KBM-7 (cell line): ENCODE measurements at places on chromosomes 12 and 14.

GRCh38 chr12:26744697-26745440 is 88.1 kb downstream of the ITPR2 start:
- DNase-seq = no peak

DNA sequence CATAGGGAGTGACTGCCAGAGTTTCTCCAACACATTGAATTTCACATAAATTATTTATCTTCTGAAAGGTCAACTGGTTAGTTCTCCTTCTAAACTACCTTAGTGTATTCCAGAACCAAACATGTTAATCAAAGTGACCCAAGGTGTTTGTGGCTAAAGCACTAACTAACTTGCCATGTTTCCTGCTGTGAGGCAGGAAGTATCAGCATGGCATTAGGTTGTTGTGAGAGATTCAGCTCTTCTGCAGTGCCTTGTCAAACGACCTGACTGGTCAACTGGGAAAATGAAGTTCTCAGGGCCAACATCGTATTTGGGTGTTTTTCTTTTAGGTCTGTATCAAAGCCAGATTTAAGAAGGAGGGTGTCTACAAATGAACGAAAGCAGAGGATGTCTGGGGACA is 448.1 kb downstream of the APAF1 start:
- DNase-seq = no peak

DNA sequence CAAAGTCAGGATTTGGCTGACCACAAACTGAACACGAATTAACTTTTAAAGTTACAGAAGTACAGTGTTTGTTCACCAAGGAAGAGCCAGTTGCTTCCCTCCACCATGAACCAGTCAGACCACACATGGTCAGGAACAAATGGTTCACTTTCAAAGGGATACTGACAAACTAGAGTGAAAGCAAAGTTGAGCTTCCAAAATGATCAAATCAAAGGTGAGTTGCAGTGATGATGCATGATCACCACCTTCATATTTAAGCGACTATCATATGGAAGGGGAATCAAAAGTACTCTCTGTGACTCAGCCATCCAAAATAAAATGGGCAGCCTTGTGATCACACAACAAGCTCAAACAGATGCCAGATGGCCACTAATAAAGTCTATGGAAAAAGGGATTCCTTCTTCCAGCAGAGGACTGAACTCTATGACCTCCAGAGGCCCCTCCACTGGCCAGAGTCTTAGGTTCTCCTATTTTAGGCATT is 13.1 kb downstream of the NT5DC3 start:
- DNase-seq = no peak

DNA sequence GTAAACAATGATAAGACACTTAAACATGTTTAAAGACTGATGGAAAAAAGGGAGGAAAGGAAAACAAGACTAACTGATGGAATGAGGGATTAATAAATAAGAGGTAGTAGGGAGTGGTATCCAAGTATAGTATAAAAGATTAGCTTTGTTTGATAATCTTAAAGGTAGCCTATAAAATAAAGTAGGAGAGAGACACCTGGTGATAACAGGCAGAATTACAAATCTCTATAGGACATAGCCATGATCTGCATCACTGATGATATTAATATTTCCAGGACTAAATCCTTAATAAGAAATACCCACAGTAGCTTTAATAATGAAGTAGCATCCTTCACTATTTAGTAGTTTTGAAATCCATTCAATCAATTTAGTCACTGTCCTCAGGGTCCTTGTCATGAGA is 30.4 kb downstream of the DLGAP5 start:
- DNase-seq = no peak

- no peak for DNase-seq
Measured at GRCh38 chr12:6925239-6925539, 2.6 kb upstream of the ATN1 start.

DNA sequence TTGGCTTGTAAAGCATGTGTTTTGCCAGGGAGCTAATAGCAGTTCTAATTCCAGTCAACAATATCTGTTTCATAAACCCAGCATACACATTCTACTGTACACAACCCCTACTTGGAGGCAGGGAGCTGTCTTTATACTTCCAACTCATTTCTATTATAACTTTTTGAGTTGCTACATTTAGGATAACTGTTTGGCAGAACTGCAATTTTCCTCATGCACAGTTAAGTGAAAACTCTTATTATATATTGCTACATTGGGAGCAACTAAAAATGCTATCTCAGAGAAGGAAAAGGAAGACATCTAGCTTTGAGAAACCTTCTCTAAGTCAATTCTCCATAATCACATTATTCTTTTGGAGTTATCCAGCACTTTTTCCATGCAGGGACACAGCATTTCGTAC is 480.2 kb downstream of the RPS29 start:
- no peak for DNase-seq

- no peak for DNase-seq
Measured at GRCh38 chr14:34568803-34569202, 29.3 kb upstream of the EAPP start.

DNA sequence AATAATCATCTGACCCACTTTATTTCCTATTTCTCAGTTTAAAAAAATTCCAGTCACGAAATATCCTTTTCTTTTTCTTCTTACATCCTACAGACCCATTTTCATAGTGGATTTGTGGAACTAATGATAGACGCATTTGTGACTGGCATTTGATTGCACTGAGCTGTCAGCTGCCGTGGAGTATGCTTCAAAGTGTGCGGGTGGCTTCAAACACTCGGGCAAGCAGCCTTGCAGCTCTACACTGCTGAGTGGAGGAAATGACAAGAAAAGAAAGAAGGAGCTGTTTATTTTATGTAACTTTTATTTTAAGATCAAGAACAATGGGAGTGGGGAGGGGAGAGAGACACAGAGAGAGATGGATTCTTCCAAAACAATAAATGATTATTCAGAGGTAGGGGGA is 112.8 kb upstream of the NAP1L1 start:
- no peak for DNase-seq

- no peak for DNase-seq
Measured at GRCh38 chr12:109157986-109158385, 41.6 kb downstream of the ACACB start.

DNA sequence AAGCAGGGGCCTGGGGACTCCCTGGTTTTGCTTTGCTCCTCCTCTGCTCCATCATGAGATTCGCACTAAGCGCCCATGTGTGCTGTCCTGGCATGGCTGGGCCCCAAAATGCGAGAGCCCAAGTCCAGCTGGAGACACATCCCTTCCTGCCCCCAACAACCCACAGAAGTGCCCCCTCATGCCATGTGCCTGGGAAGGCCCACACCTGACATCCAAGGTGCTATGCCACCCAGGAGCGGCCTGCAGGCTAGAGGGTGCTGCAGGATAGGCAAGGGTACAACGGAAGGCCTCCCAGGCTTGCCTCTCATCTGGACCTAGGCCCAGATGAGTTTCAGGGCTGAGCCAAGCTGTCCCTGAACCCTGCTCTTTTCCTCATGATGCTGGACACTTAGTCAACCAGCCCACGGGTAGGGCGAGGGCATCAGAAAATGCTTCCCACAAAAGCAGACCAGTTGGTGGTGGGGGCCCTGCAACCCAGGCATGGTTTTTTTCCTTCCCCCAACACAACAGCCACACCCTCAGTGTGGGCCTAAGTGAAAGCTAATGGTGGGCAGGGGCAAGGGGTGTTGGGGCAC is 13.2 kb upstream of the KRT80 start:
- DNase-seq = no peak

- no peak for DNase-seq
Measured at GRCh38 chr12:51874000-51874399, 13.9 kb upstream of the ANKRD33 start.

DNA sequence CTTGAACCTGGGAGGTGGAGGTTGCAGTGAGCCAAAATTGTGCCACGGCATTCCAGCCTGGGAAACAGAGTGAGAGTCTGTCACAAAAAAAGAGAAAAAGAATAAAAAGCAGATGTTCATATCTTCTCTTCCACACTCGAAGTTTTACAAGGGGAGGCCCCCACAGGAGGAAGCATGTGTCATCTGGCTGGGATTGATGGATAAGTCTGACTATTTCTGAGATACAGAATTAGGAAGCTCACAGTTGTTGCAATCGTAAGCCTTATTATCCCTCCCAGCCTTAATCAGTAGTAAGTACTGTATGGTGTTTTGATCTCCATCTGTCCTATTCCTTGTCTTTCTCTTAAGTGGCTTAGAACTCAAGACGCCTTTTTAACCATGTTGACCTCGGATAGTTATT is 31.9 kb upstream of the RASSF8 start:
- DNase-seq = no peak

- DNase-seq = no peak
Measured at GRCh38 chr14:30058401-30058800, 130.8 kb upstream of the PRKD1 start.

- no peak for DNase-seq
Measured at GRCh38 chr14:24417832-24418491, 11.5 kb downstream of the CBLN3 start.

DNA sequence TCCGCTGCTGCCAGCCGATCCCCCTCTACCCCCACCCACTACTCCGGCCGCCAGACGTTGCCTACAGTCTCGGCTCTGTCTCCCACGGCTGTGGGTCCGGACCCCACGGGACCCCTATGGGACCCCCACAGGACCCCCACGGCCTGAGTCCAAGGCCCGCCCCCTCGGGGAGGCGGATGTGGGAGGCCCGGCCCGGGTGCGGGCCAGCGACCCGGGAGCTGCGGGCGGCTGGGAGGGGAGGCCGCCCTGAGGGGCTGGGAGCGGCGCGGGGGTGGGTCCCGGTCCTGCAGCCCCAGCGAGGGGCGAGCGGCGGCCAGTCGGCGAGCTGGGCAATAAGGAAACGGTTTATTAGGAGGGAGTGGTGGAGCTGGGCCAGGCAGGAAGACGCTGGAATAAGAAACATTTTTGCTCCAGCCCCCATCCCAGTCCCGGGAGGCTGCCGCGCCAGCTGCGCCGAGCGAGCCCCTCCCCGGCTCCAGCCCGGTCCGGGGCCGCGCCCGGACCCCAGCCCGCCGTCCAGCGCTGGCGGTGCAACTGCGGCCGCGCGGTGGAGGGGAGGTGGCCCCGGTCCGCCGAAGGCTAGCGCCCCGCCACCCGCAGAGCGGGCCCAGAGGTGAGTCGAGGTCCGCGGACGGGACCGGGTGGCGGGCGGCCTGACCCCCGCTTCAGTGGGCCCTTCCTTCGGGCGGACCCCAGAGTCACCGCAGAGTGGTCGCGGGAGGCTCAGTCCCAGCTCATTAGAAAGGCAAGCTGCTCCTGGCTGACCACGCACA is at the start of gene ACVRL1:
Gene ACVRL1, plus strand, starts transcription at position 422 of the 773 bp plus-strand sequence. CDS start 4,971 bp downstream, outside the sequence.
- DNase-seq = no peak

- DNase-seq = no peak
Measured at GRCh38 chr12:108691998-108692808, 39.1 kb downstream of the CORO1C start.

DNA sequence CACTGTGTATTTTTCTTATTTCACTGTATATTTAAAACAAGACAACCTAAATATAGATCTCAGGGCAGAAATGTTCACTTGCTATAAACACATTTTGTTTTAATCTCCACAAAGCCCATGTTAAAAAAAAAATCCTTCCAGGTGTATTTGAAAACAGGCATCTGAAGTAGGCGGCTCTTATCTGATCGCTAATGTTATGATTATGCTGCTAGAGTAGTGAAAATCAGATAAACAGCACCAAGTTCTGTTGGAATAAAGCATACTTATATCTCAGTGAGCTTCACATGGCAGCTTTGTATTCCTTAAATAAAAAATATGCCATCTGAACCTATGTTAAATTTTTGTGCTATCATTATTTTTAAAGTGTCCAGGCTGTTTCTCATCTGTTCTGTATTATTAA is 47.6 kb upstream of the PZP start:
- DNase-seq = no peak

GRCh38 chr12:45204757-45205156 is 11.1 kb upstream of the ANO6 start:
- no peak for DNase-seq

DNA sequence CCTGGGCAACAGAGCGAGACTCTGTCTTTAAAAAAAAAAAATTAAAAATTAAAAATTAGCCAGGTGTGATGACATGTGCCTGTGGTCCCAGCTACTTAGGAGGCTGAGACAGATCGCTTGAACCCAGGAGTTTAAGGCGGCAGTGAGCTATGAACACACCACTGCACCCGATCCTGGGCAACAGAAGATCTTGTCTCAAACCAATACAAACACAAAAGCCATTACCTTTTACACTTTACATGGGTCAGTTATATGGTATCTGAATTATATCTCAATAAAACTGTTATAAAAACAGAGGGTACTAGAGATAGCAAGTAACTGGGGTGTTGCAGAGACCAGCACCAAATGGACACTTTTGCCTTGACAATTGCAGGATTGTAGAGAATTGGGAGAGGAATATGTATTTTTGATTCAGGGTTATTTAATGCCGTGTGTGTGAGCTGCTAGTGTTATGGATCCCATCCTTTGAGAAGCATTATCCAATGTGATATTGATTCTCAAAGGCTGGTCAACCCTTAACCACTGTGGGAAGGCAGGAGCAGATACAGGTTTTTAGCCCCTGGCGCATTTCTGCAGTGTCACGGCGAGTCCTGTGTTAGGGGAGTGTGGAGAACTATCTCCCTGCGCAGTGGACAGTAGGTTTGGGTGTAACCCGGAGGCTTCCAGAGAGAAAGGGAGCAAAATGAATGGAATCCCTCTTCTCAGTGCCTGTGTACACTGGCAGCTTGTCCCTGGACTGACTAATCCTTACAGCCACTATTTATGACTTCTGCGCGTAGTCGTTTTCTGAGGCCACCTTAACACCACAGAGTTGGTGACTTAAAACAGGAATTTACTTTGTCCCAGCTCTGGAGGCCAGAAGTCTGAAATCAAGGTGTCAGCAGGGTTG is 4.3 kb downstream of the PSMD9 start:
- no peak for DNase-seq

DNA sequence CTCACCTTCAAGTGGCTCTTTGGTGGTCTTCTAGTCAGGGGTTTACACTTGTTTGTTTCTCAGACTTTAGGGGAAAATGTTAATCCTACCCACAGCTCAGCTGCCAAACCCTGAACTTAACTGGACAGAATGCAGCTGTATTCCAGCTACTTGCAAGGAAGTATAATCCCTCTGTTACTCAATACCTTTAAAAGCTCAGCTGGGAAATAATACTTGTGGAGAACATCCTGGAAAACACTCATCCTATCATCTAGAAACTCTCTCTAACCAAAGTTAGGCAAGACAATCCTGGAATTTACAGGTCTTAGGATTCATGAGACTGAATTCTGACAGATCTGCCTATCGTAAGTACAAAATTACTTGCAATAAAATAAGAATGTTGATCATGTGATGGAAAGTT is 404.1 kb downstream of the ADAMTS20 start:
- no peak for DNase-seq

DNA sequence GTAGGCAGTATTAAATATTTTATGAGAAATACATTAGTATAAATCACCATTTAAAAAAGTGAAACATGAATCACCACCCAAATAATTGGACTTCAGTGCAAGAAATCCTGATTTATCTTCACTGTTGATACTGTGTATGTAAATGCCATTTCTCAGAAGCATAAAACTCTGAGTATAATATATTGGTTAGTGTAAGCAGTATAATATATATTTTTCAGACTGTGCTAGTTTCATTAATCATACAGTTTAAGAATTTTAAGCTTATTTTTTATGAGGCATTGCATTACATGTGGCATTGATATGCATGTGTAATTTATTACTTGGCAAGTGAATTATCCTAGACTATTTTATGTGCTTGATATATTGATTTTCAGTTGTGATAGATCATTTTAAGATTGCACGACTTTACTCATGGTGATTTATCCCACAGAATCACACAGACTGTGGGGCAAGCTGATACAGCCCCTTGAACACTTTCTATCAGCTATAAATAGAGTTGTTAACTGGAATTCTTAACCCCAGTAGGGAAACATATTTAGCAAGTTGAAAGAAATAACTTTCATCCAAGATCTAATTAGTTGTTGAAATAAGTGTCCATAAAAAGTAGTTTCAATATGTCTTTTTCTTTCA is 403.5 kb downstream of the RPL10L start:
- no peak for DNase-seq
